ENCODE measurements at places on chromosomes 12 and 14.

DNA sequence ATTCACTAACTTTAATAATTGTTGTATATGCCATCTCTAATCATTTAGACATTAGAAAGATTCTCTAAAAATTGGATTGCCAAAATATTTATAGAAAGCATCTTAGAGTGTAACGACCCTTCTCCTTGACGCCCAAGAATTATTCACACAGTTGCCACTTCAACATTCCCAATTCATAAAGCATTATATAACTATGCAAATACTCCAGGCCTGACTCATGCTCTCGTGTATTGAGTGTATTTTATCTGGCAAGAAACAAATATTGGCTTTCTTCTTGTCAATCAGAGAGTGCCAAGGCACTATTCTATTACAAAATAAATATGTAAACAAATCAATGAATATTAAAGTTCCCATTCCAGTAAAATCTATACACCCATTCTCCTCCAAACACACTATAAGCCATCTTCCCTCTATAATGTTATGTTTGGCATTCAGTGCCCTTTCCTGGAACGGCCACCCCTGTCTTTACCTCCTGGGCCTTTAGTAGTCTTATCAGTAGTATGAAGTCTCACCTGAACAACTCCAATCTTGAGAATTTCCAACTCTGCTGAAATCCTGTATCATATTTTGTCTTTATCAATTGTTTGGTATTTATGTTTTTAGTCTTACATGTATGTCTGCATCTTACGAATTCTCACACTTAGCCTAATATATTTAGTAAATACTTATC is 182.6 kb downstream of the PIK3C2G start:
- no peak for DNase-seq

DNA sequence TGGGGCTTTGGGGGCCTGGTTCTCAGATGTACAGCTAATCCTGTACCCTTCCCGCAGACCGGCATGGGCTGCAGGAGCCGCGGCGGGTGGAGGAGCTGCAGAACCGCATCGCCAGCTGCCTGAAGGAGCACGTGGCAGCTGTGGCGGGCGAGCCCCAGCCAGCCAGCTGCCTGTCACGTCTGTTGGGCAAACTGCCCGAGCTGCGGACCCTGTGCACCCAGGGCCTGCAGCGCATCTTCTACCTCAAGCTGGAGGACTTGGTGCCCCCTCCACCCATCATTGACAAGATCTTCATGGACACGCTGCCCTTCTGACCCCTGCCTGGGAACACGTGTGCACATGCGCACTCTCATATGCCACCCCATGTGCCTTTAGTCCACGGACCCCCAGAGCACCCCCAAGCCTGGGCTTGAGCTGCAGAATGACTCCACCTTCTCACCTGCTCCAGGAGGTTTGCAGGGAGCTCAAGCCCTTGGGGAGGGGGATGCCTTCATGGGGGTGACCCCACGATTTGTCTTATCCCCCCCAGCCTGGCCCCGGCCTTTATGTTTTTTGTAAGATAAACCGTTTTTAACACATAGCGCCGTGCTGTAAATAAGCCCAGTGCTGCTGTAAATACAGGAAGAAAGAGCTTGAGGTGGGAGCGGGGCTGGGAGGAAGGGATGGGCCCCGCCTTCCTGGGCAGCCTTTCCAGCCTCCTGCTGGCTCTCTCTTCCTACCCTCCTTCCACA is 7.6 kb downstream of the NR4A1 start:
- DNase-seq: peak; percentile 24

- no peak for DNase-seq
Measured at GRCh38 chr14:71734885-71735284, 197.3 kb upstream of the RGS6 start.

DNA sequence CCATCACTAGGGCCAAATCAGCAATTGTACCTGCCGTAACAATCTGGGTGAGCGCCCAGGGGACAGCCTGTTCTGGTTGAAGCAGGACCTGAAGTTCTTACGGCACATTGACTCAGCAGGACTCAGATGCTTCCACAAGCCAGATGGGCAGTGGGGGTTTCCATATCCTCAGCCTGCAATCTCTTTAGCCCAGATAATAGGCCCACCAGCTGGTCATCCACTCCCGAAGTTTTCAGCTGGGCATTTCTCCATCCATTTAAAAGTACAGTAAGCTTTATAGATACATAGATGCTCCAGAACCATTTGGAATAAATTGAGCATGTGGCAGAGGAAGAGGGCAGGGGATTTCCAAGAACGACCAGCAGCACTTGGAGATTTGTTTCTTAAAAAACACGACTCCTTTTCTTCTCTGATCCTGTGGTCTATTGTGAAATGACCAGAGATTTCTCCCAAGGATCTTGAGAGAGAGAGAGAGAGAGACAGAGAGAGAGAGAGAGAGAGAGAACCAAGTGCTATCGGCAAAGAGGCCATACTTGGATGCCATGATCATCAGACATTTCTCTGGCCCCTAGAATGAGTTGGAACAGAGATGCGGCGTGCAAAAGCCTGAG is 74.8 kb upstream of the PLXNC1 start:
- DNase-seq: no peak

- DNase-seq: no peak
Measured at GRCh38 chr14:20652996-20653975, 11.8 kb upstream of the OR6S1 start.

GRCh38 chr12:32039917-32040575 is 66.6 kb upstream of the BICD1 start:
- no peak for DNase-seq

GRCh38 chr12:95982602-95983001 is 13.5 kb downstream of the HAL start:
- DNase-seq: no peak

DNA sequence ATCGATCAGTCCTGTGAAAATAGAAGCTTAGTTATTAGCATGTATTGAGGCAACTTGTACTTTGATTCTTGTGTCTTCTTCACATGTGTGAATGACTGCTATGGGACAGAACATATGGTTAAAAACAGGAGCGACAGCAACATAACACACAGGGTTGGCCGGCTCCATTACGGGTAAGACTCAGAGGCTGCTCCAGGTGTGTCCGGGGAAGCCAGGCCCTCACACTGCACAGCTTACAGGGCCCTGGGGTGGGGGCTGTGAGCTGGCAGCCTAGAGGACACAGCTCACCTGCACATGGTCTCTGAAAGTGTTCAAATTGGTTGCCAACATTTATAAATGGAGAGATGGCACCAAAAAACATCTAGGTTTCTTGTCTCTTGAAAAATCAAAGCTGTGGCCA is 31.1 kb downstream of the TCHP start:
- DNase-seq: no peak

GRCh38 chr14:94738751-94739150 is 31.2 kb downstream of the GSC start:
- no peak for DNase-seq

- no peak for DNase-seq
Measured at GRCh38 chr12:109768901-109769670, 55.5 kb downstream of the FAM222A start.

DNA sequence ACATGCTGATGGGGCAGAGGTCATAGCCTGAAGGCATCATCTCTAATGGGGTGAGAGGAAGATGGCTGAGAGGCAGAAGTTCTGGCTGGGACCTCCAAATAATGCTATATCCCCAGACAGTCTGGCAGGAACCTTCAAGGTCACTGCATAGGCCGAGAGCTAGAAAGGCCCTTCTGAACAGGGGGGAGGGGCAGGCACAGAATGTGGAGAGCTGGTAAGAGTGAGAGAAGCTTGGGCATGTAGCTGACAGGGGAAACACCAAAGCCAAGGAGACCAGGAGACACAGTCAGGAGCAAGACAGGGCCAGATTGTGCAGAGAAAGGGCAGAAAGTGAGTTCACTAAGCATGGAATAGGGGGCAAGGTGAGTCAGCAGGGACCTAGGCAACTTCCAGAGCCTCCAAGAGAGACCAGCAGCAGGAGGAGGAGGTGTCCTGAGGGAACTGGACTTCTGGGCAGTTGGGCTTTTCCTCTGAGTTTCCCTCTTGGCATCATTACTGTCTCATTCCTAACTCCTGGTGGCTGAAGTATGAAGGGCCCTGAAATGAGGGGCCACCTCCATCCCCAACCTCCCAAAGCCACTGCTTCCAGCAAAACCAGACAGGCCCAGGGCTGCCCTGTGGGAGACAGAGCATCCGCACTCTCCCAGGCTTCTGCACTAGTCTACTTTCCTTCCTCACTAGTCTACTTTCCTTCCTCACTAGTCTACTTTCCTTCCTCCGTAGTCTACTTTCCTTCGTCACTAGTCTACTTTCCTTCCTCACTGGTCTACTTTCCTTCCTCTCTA is 17.1 kb downstream of the ANO2 start:
- DNase-seq: no peak

GRCh38 chr14:105135700-105136395 is 32.7 kb downstream of the JAG2 start:
- no peak for DNase-seq

DNA sequence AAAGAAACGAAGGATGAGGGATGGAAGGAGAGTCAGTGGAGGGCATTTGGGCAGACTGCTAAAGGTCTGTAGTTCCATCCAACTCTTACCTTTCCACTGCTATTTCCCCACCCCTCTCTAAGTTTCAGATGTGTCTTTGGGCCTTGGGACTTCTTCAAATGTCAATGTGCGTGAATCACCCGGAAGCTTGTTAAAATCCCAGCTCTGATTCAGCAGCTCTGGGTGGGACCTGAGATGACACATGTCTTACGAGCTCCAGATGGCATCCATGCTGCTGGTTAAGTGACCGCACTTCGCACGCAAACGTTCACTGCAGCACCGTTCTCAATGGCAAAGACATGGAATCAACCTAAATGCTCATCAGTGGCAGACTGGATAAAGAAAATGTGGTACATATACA is 309.9 kb downstream of the VRK1 start:
- no peak for DNase-seq

DNA sequence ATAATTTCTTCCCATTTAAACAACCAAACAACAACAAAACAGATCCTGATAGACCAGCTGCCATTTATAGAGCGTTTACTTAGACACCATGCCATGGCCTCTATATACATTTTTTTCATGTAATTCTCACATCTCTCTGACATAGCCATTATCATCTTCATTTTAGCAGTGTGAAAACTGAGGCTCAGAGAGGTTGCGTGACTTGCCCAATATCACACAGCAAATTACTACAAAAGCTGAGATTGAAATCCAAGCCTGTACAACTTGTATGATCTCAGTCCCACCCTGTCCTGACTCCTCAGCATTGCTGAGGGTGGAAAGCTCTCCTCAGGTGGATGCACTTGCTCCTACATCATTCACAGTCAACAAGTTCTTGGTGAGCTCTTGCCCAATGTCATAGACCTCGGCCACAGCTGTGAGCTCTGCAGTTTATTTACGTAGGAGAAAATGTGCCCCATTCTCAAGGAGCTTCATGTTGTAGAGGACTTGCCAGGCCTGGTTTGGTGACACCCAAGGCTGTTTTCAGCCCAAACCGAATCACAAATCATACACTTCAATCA is 55.5 kb downstream of the CRACR2A start:
- DNase-seq: no peak

DNA sequence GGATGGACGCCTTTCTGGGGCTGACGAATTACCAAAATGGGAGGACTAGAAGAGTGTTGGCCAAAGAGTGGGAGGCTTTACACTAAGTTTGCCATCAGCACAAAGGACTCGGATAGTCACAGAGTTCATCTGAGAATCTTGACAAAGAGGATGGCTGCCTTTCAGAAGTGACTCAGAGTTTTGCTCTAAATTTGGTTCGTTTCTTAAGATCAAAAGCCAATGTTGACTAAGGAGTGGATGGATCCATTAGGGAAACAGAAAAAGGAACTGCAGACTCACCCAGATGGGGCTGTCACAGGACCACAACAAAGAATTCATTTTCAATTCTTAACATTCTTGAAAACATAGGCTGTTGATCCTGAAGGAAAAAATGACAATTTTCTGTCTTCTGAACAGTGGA is 81.3 kb upstream of the DUSP6 start:
- no peak for DNase-seq

GRCh38 chr12:96483116-96483515 is 6.3 kb upstream of the CFAP54 start:
- DNase-seq: no peak

- DNase-seq: peak; percentile 8
Measured at GRCh38 chr12:18752280-18752920, 14.5 kb downstream of the CAPZA3 start.

DNA sequence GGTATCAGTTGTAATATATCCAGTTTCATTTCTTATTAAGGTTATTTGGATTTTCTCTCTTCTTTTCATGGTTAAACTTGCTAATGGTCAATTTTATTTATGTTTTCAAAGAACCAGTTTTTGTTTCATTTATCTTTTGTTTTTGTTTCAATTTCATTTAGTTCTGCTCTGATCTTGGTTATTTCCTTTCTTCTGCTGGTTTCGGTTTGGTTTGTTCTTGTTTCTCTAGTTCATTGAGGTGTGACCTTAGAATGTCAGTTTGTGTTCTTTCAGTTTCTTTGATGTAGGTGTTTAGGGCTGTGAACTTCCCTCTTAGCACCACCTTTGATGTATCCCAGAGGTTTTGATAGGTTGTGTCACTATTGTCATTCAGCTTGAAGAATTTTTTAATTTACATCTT is 145.6 kb upstream of the SLCO1B1 start:
- DNase-seq: no peak

DNA sequence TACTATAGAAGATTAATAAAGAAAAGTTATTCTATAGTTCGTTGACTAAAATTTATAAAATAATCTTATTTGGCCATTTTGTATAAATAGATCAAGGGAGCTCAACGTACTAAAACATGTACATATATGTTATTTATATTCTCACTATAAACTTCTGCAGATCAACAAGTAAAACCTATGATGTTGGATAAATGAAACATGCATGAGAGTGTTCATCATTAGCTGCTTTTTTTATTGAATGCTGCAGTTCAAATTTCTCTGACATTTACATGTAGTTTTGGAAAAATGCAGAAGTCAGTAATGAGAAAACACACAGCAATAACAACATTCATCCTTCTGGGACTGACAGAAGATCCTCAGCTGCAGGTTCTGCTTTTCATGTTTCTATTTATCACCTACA is at the start of gene OR6C68:
OR6C68 (plus strand) TSS at position 301 of the 400 bp plus-strand sequence; CDS start at position 301, 0 bp downstream.
- no peak for DNase-seq

DNA sequence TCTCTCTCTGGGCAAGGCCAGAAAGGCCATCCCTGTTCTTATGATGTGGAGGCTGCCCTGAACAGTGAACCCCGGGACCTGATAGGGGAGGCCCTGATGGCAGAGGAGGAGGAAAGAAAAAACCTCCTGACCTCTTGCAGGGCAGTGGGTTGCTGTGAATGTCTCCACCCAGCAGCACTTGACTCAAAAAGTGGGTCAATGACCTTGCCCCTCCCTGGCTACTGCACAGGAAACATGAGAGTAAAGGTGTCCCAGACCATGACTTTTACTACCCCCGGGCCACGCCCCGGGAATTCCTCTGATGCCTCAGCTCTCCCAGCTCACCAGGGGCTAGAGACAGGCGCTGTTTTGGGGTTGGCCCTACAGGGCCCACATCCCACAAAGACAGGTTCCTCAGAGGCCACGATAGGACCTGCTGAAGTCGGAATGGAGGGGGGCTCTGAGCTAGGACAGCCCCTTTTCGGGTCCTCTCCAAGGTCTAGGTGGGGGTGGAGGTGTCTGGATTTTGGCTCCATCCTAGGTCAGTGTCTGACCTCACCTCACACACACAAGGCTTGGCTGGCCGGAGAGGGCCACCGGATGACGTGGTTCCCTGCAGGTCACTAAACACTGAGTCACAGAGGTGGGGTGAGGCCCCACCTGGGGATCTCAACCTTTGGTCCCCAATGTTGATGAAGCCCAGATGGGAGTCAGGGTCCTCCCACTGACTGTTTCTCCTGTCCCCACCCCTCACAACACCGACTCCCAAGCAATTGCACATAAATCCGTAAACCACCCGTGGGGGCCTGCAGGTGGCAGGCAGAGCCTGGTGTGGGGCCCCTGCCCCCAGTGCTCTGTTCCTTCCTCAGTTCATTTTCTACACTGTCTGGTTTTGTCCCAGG is 1.6 kb downstream of the RHOF start:
- DNase-seq: no peak

Data from lung (tissue), 17 donors.